ENCODE measurements at places on chromosomes 1 and 21.
A peak's percentile ranks its signal among the peaks of the same experiment; 100 is the strongest.

- no peak for DNase-seq
Measured at GRCh38 chr1:41475859-41476567, 8.5 kb downstream of the EDN2 start.

DNA sequence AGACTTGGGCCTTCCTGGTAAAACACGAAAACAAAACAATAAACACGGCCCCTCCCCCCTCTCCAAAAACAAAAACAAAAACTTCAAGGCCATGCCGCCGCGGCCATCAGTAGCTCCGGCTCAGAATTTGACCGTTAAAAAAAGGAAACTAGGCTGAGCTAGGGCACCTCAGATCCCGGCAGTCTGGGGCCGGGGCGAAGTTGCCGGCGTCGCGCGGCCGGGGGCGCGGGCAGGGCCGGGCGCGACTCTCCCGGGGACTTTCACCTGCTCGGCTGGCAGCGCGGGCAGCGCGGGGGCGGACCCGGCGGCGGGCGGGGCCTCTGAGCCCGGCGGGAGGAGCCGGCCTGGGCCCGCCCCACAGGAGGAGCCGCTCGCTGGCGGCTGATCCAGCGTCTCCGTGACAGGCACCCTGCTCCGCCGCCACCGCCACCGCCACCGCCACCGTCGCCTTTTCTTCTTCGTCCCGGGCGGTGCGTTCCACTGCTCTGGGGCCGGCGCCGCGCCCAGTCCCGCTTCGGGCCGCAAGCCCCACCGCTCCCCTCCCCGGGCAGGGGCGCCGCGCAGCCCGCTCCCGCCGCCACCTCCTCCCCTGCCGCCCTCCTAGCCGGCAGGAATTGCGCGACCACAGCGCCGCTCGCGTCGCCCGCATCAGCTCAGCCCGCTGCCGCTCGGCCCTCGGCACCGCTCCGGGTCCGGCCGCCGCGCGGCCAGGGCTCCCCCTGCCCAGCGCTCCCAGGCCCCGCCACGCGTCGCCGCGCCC lies at the start of gene NOS1AP:
Gene NOS1AP, plus strand, starts transcription at position 358 of the 760 bp plus-strand sequence. CDS start 487 bp downstream, outside the sequence.
- peak; percentile 8 for DNase-seq

DNA sequence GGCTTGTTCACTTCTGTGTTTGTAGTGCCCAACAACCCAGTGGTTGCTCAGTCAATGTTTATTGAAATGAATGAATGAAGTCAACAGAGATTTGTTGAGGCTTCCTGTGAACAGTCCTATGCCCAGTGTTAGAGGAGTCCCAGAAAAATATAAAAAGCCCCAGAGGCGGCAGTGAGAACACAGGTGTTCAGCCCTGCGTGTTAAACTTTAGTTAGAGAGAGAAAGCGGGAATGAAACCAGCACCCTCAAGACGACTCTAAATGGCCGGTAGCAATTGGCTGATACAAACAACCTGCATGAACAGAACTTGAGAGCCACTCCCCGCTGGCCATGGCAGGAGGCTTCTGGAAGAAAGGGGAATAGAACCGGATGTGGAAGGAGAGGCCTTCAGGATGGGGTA lies 22.6 kb downstream of the TMEM51 start:
- DNase-seq: no peak

DNA sequence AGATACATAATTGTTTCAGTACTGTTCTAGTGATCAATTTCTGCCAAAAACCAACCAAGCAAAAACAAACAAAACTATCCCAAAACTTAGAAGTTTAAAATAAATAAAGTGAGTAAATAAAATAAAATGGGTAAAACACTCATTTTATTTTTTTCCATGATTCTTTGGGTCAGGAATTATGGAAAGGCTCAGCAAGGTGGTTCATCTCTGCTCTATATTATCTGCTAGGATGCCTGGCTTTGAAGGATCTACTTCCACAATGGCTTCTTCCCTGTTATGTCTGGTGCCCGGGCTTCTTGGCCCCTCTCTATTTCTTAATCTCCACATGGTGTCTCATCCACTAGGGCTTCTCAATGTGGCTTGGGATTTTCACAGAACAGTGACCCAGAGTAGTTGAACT lies 29.1 kb upstream of the ADAMTS1 start:
- DNase-seq: no peak

DNA sequence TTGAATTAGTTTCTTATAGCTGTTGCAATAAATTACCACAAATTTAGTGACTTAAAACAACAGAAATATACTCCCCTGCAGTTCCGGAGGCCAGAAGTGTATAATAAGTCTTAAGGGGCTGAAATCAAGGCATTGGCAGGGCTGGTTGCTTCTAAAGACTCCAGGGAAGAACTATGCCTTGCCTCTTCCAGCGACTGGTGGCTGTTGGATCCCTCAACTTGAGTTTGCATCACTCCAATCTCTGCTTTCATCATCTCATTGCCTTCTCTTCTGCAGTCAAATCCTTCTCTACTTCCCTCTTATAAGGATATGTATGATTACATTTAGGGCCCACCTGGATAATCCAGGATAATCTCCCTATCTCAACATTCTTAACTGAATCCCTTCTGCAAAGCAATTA lies 19.1 kb upstream of the MED18 start:
- DNase-seq: no peak

DNA sequence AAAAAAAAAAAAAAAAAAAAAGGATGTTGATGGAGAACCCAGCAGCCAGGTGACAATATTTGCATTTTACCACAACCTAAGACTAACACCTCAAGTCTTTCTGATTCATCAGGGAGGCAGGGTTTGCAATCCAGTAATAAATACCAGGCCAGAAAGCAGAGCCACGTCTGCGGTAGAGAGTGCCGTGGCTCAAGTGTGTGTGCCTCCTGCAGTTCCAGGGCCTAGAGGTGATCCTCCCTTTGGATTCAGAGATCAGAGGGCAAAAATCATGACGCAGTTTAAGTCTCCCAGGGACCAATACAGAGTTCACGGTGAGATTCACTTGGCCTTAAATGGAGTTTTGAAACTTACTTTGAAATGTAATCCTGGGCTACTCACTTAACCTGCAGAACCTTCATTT lies 34.9 kb downstream of the TMCO4 start:
- no peak for DNase-seq

DNA sequence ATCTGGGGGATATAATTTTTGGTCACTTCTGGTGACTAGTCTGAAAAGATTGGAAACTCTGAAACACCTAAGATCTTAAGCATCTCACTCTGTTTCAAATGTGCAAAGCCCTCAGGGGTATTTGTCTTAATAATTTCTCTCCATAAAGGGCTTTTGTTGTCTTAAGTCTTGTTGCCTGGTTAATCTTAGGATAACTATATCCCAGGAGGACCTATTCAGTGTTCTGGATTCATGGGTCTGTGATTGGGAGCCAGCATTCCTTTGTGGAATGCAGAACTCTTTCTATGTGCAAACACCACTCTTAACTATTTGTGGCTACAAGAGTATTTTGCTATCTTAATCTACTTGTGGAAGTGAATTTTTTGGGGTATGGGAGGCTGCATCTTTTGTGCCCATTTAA lies 1573.0 kb upstream of the PRMT6 start:
- DNase-seq: no peak
